ENCODE measurements at places on chromosomes 4 and X.
A peak's percentile ranks its signal among the peaks of the same experiment; 100 is the strongest.

- peak; percentile 81 for DNase-seq
Observed at GRCh38 chr4:5863461-5864113, 29.3 kb downstream of the CRMP1 start.

DNA sequence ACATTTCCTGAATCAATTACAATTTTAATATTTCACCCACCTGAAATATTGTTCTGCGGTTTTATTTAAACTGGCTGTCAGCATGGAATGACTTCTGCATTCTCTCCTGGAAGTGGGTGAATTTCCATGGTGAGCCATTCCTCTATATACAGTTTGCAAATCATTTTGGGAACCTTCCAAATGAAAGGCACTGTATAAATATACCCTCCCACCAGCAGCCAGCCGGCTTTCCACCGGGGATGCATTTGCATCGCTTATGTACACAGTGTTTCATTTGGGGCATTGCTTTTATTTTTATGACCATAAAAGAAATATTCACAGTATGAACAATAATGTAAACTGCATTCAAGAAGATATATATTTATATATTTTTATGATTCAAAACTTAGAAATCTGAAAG, 4.7 kb upstream of the IL1RAPL1 start:
- no peak for DNase-seq

DNA sequence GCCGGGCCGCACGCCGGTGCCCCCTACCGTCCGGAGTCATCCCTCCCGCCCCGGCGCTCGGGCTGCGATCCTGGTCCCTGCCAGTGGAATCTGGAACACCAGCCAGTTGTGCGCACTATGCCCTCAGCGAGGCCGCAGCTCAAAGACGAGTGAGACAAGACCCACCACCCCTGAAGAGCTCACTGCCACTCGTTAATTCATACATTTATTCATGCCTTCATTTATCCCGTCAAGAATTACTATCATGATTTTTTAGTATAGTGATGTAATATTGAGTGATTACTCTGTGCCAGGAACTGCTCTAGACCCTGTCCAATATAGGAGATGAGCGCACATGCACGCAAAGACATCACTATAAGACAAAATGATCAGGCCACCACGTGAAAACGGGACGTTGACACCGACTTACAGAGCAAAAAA, 247 bp upstream of the PPA2 start:
- DNase-seq = no peak

GRCh38 chr4:98996765-98997068, 1.2 kb downstream of the METAP1 start:
- DNase-seq = no peak

DNA sequence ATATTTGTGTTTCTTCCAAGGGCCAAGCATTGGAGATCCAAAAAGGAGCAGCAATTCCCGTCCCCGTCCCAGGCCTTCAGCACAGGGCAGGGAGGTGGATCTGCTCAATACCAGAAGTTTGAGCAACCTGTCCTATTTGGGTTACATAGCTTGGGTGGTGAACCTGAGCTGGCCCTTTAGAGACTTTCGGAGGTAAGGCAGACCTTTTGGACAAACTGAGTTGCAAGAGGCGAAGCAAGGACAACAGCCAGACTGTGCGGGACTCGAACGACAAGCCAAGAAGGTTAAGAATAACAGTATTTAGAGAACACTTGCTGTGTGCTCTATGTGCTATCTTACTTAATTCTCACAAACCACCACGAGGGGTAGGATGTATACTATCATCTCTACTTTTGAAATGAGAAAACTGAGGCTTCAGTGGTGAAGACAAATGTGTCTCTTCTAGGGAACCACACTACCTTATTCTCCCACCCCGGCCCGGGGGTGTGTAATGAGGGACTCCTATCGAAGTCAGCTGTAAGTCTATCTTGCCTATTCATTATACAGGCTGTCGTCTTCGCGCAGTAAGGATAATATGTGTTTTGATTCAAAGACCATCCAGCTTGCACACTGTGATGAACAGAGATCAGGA, 1.3 kb downstream of the NOP14 start:
- DNase-seq = no peak

- no peak for DNase-seq
Observed at GRCh38 chrX:33589316-33589715, 378.0 kb upstream of the DMD start.

- DNase-seq = no peak
Observed at GRCh38 chrX:103780336-103781061, 3.9 kb downstream of the PLP1 start.

- no peak for DNase-seq
Observed at GRCh38 chr4:20641976-20642375, 58.3 kb upstream of the PACRGL start.

DNA sequence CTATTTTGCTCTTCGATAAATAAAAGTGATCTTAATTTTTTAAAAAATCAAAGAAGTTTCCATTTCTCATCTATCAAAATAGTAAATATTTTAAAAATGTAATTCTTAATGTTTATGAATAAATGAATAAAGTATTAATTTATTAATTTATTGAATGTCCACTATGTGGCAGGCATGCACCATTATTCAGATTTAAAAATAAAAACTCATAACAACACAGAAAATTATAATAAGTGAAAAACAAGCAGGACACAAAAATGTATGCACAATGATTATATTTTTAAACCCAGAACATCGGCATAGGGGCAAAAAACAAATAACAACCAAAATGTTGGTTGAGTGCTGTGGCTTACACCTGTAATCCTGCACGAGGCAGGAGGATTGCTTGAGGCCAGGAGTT, 5.3 kb upstream of the PYURF start:
- no peak for DNase-seq

- DNase-seq = no peak
Observed at GRCh38 chrX:8297766-8298165, 126.7 kb upstream of the VCX2 start.

- DNase-seq = no peak
Observed at GRCh38 chr4:24337451-24338190, 246.7 kb downstream of the DHX15 start.

DNA sequence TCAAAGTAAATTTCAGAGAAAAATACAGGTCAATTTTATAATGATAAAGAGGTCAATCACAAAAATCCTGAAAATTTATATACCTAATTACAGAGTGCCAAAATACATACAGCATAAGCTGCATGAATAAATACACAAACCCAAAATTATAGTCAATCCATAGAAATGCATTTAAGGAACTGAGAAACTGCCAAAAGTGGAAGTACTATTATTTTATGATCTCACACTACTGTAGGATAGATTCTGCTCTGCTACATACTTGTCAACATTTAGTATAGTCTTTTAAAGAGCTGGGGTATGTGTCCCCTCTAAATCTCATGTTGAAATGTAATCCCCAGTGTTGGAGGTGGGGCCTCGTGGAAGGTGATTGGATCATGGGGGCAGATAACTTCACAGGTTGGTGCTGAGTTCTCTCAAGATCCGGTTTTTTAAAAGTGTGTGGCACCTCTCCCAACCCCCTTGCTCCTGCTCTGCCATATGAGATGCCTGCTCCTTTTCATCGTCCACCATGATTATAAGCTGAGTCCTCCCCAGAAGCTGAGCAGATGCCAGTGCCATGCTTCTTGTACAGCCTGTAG, 31.8 kb downstream of the CHIC2 start:
- DNase-seq = no peak

GRCh38 chr4:79987401-79987800, 85.6 kb downstream of the ANTXR2 start:
- no peak for DNase-seq

DNA sequence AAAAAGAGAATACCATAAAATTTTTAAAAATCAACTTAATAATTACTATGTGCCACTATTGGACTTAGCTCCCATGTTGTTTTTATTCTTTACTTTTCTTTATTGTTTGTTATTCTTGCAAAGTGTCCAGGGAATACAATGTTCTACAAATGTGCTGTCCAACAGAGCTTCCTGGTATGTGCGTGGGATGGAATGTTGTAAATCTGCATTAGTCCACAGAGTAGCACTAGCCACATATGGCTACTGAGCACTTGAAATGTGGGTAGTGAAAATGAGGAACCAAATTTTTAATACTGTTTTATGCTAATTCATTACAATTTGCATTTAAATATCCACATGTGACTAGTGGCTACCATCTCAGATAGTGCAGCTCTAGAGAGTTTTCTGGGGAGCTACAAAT, 14.3 kb upstream of the CORIN start:
- no peak for DNase-seq

GRCh38 chr4:101259876-101260275, 87.5 kb downstream of the PPP3CA start:
- DNase-seq = no peak

GRCh38 chr4:182695842-182696241, 221.3 kb downstream of the DCTD start:
- no peak for DNase-seq

DNA sequence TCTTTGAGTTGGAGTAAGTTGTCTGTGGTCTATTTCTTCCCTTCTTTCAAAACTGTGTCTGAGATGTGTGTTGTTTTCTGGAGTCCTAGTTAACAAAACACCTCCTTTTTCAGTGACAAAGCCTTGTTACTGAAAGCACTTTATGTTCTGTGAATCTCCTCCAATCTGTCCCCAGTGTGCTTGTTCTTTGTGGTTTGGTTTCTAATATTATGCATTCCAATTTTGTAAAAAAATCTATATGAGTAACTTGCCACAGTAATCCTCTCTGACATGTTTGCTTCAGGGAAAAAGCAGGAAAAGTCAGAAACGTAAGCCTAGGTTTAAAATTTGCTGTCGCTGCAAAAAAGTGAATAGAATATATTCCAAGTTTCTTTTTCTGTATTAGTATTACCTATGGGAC, 12.4 kb downstream of the PRRG1 start:
- no peak for DNase-seq

GRCh38 chrX:936979-937769, 275.3 kb downstream of the CRLF2 start:
- DNase-seq = no peak

- no peak for DNase-seq
Observed at GRCh38 chrX:42975906-42976305, 197.9 kb upstream of the PPP1R2C start.

- no peak for DNase-seq
Observed at GRCh38 chrX:16250296-16250695, 83.0 kb downstream of the MAGEB17 start.

- no peak for DNase-seq
Observed at GRCh38 chrX:134971926-134972325, 18.9 kb upstream of the SMIM10 start.

DNA sequence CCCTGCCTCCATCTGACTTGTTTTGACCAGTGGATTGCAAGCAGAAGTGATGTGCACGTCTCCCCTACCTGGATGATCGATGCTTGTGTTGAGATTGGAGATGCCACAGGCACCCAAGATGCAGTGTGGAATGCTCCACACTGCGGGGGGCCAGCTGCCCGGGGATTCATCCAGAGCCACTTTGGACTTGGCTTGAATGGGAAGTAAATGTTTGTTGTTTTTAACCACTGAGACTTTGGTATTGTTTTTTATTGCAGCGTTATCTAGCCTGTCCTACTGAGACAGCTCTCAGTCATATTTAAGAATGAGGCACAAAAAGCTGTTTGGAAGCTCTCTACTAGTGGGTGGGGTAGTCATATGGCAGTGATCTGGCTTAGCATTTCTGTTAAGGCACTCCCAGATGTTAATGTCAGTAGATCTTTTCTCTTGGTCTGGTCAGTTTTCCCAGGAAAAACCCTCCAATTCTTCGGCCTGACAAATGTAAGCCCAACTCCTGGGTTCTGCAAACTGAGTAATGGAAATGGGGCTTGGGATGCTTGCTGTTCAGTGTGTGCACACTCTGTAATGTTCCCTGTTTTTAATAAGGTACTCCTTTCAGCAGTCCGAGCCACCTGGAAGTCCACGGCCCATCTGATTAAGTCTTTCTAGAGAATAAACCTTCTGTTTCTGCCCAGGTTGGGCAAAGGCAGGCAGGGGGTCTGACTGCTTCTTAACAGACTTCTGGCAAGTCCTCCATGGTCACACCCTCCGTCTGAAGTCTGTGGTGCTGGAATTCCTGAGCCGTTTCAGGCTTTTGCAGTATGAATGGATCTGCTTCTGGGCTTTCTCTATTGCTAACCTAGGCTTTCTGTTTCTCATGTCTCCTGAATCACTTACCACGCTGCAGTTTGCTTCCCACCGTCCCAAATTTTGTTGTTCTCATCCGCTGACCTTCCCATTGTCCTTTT, 74.8 kb downstream of the WWC2 start:
- no peak for DNase-seq

DNA sequence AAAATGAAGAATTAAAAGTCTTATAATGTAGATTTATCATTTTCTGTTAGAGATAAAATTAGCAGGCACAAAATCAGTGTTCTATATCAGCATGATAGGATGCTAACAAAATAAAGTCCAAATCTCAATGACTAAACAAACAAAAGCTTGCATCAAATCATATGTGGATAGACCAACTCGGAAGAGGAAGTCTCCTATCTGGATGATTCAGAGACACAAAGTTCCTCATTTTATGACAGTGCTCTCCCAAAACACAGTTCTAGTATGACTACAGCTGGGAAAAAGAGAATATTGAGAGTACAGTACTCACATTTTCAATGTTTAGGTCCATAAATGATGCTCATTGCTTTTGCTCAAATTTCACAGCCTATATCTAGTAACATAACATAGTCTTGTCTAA, 376.1 kb upstream of the CTSO start:
- no peak for DNase-seq

DNA sequence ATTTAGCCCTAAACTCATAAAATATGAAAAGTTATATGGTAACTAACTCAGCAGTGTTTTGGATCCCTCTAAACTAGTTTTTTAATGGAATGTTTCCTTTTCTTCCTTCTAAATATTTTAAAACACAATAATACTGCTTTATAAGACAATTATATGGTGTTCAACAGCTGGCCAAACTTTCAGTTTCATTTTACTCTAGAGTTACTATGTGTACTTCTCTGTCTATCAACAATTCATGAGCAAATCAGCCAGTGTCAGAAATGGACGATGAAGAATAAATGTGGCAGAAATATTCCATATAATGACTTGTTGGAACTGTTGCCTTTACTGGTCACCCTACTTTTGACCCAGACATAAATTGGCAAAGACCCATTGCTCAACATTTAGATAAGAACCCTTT, 64.8 kb upstream of the CXXC4 start:
- DNase-seq = no peak

- no peak for DNase-seq
Observed at GRCh38 chr4:141595531-141595930, 40.9 kb upstream of the IL15 start.

DNA sequence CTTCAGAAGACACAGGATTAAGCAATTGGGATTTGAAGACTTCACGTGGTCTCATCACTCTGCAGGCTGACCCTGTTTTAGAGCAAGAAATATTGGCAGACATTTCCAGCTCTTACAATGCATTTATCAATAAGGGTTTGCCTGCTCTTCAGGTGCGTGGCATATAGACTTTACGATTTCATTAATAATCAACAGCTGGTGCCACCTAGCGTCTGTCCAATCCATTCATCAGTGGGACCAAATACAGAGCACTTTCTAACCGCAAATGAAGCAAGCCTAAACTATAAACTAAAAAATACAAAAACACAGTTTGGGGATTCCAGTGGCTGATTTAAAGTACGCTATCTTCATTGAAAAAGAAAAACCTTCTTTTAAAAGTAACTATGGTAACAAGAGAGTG, 125.4 kb upstream of the DMD start:
- no peak for DNase-seq

Data from NK-92 treated with Interleukin-12 subunit alpha and Interleukin-12 subunit beta, amount 100 ng/mL, for 24 hours (cell line).